ENCODE measurements at places on chromosomes 16 and 17.

GRCh38 chr17:61583242-61583641 lies 7.8 kb downstream of the NACA2 start:
- DNase-seq = peak; percentile 55

GRCh38 chr17:80287806-80288567 lies 27.3 kb downstream of the RNF213 start:
- no peak for DNase-seq

- no peak for DNase-seq
Measured at GRCh38 chr16:31198207-31198882, 4.2 kb downstream of the PYCARD start.

- DNase-seq = no peak
Measured at GRCh38 chr17:39081851-39082250, 69.6 kb downstream of the PLXDC1 start.

DNA sequence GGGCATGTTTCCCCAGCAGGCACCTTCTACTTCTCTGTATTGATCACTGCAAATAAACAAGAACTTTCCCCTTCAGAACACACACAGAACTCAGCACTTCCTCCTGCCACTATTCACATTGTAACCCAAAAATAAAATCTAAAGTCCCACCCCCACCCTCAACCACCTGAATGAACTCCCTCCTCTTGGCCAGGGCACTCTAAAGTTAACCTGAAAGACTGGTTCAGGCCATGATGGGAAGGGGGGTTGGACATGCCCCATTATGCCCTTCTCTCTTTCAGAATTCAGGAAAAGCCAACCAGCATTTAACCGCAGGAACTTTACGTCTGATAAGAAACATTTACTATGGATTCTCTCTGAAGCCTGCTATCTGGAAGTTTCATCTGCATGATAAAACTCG lies 27.4 kb upstream of the CCL2 start:
- no peak for DNase-seq

- DNase-seq = peak; percentile 98
Measured at GRCh38 chr17:80984749-80985148, 6.9 kb upstream of the CHMP6 start.

DNA sequence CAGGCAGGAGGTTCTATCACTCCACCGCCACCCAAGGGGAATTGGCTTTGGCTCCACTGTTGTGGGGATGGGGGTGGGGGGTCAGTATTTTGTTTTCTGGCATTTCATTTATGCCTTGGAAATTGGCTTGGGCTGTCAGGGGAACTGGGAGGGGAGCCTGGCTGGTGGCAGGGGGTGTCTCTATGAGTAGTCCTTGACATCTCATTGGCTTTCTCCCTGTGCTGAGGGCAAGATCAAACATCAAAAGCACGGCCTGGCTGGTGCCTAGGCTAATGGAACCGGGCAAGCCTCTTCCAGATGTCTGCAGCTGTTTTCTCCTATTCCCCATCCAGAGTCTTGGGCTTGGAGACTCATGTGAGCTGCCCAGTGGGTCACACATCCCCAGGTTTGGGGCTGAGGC lies 17.4 kb upstream of the NGFR start:
- DNase-seq = no peak

DNA sequence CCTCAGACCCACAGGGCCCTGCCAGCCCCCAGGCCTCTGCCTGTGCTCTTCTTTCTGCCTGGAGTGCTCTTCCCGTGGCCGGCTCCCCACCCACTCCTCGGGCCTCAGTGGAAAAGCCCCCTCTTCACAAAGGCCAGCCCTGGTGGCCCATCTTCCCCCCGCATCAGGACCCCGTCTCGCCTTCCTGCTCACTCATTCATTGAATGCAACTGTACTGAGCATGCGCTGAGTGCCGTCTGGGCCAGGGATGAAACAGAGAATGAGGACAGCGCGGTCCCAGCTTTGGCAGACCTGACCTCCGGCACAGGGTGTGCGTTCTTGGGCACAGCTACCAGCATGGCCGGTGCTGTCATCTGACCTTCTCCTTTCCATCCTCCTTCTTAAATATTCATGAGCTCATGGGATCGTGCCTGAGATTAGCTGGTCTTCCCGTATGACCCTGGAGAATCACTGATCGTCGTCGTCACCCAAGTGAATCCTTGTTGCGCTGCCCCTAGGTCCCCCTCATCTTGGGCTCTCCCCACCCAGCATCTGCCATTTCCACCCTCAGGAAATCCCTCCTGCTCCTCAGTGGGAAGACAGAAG lies 16.4 kb upstream of the OSGIN1 start:
- DNase-seq = no peak

DNA sequence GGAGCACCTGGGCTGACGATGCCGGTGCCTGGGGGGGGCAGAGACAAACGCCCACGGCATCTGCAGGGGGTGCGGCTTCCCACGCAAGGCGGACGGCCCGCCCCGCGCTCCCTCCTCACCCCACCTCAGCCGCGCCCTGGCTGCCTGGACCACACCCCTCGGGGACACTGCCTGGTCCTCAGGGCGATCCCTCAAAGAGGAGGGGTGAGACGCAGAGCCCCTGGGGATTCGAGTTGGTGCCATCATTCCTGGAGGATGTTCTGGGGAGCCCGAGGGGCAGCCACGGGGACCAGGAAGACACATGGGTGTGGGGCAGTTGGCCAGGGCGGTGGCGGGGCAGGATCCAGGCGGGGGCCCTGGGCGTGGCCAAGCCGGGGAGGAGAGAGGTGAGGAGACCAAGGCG lies 3.9 kb downstream of the IGFALS start:
- DNase-seq = no peak

GRCh38 chr16:897701-898100 lies 73.1 kb downstream of the LMF1 start:
- DNase-seq = no peak

GRCh38 chr16:86823888-86824671 lies 245.7 kb downstream of the FOXL1 start:
- no peak for DNase-seq

DNA sequence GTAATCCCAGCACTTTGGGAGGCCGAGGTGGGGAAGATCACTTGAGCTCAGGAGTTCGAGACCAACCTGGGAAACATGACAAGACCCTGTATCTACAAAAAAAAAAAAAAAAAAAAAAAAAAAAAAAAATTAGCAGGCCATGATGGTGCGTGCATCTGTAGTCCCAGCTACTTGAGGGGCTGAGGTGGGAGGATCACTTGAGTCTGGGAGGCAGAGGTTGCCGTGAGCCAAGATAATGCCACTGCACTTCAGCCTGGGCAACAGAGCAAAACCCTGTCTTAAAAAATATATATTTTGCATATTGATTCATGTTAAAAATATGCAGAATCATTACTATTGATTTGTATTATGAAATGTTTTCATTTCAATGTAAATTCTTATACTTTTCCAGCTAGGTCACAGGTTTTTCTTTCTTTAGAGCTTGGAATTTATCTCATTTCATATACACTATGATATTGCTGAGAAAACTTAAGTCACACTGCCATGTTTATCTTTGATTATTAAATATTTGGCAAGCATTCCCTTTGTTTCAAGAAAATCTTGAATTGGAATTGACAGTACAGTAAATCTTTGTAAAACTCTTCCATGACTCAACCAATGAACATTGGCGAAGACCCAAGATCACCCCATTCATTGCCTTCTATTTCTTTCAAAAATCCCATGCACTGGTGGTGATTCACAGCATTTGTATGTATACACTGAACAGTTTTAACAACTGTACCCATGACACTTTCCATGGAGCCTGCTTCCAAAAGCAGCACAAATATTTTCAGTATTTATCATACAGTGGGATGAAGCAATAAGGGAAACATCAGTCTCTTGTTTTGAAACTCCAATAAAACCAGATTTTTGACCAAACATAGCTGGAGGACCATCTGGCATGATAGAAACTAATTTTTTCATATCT lies 83.5 kb upstream of the TNRC6A start:
- peak; percentile 85 for DNase-seq

- DNase-seq = no peak
Measured at GRCh38 chr17:3722716-3723115, 987 bp upstream of the HASPIN start.

- DNase-seq = no peak
Measured at GRCh38 chr16:48817032-48817431, 207.1 kb upstream of the N4BP1 start.

GRCh38 chr16:84827131-84827574 lies 7.4 kb downstream of the CRISPLD2 start:
- no peak for DNase-seq

- DNase-seq = no peak
Measured at GRCh38 chr17:66511135-66511534, 208.7 kb downstream of the PRKCA start.

All from hepatic stellate cell (primary cell).